ENCODE measurements at places on chromosomes 3 and 15.

GRCh38 chr3:26068890-26069289 lies 279.0 kb downstream of the OXSM start:
- no peak for DNase-seq

DNA sequence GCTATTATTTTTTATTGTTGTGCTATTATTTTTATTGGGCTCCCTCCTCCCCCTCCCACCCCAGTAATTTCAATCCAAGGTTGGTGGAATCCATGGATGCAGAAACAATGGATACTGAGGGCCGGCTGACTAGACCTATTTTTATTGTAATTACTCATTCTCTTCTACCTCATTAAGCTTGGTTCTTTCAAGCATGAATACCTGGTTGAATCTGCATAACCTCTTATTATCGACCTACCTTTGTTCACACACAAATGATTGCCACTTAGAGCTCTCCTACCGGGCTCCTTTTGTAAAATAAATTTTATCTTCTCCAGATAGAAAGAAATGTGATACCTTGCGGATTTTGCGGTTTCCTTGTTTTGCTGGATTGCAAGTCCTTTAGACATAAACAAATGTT lies 31.6 kb downstream of the BTD start:
- DNase-seq = no peak

- DNase-seq = no peak
Measured at GRCh38 chr15:51075826-51076523, 18.7 kb downstream of the TNFAIP8L3 start.

DNA sequence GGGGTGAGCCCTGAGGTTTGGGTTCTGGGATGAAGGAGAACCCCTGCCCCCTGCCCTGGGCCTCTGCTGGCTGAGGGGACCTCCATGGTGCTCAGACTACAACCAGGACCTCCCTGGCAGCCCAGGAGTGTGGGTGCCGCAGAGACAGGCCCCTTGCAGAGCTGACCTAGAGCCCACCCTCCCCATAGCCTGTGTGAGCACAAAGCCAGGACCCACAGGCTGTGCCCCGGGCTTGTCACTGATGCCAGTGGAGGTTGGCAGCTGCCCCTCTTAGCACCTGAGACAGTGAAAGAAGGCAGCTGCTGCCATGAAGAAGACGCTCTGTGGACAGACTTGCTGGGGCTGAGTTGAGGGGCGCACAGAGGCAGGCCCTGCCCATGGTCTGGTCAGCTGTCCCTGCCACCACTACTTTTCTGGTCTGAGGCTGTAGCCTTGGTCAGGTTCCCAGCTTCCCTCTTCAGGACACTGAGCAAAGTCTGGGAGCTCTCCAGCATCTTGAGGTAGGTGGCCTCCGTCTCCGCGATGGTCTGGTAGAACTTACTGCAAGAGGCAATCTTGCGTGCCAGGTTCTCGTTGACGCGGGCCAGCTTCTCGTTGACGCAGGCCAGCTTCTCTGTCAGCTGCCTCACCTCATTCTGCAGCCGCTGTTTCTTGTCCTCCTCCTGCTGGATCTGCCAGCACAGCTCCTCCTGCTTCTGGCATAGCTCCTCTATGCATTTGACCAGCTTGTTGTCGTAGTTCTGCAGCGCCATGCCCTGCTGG lies 23.0 kb downstream of the USP4 start:
- DNase-seq = no peak

- no peak for DNase-seq
Measured at GRCh38 chr3:143016321-143016972, 15.1 kb downstream of the U2SURP start.

DNA sequence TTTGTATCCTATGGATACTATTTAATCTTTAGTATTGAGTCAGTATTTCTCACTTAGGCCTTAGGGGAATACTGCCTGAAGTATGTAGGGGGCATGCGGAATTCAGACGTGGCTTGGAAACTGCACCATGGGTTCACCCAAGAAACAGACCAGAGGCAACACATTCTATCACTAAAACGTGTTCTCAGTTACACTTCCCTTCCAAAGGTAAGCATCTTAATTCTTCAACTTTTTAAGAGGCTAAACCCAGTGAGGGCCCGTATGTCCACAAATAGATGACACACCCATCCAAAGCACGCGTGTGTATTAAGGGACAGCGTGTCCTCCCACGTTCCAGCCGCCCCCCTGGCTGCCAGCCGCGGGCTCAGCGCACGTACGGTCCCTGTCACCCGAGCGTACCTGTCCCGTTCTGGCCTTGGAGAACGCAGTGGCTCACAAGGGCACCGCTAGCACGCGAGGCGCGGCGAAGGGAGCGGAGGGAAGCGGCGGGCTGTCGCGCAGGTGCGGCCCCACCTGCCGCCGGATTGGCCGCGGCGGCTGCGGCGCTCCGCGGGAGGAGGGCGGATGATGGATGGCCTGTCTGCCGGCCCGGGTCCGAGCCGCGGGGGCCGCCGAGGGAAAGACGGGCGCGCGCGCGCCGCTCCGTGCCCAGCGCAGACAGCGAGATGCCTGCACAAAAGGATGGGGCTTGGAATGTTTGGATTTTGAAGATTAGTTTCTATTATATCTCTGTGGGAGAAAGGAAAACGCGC lies 1003.9 kb upstream of the NR2F2 start:
- no peak for DNase-seq

GRCh38 chr15:91258415-91258759 lies 158.3 kb downstream of the SV2B start:
- no peak for DNase-seq

DNA sequence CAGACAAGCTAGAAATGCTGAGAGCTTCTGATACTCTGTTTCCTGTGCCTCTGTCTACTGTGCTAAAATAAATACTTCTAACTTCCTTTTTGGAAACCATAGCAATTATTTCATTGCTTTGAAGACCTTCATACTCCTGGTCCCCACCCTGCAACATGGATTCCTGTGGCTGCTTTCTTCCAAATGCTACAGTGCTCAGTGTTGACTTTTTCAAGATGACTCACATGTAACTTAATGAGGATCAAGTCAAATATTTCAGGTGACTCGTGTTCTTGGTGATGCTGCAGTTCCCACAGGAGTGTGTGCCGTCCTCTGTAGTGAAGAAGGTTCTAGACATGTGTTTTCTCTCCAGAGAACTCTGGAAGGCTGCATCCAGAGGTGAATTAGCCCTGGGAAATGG lies 288.6 kb downstream of the CLSTN2 start:
- DNase-seq = no peak

DNA sequence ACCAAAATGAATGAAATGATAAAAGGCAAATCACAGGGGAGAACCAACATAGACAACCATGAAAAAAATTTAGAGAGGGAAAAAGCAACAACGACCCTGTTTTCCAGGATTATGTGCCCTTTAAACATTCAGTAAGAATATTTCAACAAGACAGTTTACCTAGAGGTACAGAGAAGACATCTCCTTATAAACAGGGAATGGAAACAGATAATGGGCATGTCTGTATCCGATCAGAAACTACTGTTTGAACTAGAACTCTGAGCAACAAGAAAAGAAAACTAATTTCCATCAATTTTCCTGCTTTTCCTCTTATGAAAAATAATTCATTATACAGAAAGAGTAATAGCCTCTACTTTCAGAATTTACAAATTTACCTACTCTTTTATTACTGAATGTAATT lies 39.3 kb downstream of the DLG1 start:
- DNase-seq = no peak

DNA sequence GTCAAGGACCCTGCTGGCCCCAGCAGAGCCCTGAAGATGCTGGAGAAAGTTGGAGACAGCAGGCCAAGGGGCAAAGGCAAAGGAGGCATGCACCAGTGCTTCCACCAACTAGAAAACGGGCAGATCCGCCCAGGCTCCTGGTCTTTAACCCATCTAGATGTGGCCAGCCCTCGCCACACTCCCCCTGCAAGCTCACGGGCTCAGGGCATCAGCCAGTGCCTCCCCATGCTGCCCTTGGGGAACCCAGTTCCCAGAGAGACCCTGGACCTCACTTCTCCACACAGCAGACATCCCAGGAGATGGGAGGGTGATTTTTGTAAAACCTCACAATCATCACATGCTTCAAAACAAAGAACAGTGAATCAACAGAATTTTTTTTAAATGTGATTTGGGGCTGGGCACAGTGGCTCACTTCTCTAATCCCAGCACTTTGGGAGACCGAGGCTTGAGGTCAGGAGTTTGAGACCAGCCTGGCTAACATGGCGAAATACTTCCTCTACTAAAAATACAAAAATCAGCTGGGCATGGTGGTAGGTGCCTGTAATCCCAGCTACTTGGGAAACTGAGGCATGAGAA lies 24.5 kb downstream of the CYFIP1 start:
- no peak for DNase-seq

- DNase-seq = peak; percentile 17
Measured at GRCh38 chr15:71411538-71412482, 296.5 kb downstream of the THSD4 start.

DNA sequence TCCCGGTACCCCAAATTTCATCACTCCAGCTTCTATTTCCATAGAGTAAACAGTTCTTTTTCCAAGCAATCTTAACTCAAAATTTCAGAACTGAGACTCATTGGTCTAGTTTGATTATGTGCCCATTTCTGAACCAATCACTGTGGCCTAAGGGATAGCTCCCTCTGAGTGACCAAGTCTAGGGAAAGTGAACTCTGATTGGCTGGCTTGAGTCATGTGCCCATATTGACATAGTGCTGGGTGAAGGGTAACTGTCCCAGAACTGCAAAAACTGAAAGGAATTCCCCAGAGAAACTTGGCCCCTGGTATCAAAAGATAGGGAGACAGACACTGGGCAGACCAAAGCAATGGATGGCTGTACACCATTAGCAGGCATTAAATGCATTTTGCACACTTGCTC lies 171.2 kb upstream of the WNT5A start:
- no peak for DNase-seq

DNA sequence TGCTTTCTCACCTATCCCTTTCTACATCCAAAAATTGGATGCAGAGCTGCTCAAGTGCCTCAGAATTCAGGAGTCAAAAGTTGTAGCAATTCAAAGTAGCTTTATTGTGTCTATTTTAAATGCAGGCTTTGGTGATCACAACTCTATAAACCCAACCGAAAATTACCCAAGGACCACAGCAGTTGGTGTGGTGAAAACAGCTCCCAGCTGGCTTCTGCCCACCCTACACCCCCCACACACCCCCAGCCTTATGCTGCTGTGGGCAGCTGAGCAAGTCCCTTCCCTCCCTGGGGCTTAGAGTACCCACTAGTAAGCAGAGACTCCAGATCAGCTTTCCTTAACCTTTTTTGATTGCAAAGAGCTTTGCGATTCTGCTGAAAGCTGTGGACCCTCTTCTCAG lies 5.8 kb upstream of the HES1 start:
- no peak for DNase-seq

DNA sequence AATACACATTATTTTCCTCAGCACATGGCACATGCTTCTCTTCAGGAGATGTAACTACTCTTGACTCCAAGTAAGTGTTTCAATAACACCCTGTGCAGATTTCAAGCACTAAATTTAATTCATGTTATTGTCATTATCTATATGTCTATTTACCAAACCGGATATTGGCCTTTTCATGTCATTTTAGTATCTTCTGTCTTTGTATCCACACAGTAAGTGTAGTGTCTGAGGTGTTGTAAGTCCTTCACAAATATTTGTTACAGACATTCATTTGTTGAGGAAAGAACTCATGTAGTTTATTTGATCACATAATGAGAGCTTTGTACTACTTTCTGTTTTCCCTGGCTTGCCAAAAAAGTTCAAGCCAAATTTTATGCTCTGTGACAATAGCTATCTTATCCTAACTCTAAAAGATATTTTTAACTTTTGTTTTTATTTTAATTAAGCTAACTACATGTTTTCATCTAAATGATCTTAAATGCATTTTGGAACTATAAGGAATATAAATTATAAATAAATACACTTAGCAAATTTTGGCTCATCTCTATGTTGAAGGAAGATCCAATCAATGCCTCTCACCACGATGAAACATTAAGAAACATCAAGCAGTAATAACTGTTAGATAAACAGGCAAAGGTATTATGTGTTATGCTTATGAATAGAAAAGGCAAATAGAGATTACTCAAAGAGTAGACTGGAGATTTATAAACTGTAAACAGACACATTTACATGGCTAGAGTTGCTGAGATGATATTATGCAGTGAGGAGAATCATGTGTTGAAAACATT lies 48.3 kb downstream of the SPTSSB start:
- no peak for DNase-seq

DNA sequence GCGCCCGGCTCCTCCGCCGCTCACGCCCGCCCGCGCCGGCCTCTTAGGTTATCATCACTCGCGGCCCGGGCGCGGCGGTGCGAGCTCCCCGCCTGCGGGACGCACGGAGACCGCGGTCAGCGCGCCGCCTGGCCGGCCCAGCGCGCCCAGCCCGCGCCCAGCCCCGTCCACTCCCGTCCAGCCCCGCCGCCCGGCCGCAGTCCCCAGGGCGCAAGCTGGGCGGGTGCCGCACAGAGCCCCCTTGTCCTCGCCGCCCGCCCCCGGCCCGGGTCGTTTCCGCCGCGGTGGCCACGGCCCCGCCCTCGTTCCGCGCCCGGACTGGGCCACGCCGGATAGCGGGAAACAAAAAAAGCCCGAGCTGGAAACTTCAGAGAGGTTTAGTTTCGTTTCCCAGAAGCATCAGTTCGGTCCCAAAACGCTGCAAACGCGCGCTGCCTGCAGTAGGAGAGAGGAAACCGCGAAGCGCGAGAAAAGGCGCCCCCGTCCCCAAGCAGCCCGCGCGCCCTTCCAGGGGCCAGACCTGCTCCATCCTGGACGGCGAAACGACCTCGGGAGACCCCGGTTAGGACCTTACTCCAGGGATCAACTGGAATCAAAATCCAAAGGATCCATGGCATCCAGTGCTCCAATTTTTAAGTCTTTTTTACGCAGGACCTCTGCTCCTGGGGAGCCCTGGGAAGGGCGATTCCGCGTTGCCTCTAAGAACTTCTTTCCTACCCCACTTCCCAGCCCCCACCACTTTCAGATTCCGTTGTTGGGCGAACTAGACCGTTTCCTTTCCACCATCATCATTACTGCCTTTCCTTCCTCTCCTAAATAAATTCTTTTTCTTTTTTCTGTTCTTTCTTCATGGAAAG lies at the start of gene ATP10A:
Gene ATP10A (minus strand): TSS at position 217 of the 857 bp plus-strand sequence. CDS start 231 bp downstream, outside the sequence.
- DNase-seq = peak; percentile 45

- DNase-seq = no peak
Measured at GRCh38 chr3:195286115-195286872, 15.3 kb upstream of the XXYLT1 start.

DNA sequence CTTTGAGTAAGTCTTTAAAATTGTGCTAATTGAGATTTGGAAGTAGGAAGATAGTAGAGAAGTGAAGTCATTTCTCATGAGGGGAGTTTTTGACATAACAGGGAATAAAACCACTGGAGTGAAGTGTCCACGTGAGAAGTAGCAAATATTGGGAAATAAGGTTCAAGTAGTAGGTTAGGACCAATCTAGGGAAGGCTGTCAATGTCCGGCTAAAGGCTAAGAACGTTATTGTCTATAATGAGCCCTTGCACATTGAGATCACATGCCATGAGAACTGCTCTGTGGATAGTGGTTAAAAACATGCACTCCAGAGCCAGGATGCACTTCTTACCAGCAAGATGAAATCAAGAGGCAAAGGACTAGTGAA lies 459.9 kb upstream of the TPRG1 start:
- no peak for DNase-seq

Measured in GM04504 (cell line).